ENCODE measurements at places on chromosomes 7 and 10. TPM values are rescaled to one million over a fixed set of nuclear protein-coding genes. Genes with fewer than 3 reads are reported as not detected.

DNA sequence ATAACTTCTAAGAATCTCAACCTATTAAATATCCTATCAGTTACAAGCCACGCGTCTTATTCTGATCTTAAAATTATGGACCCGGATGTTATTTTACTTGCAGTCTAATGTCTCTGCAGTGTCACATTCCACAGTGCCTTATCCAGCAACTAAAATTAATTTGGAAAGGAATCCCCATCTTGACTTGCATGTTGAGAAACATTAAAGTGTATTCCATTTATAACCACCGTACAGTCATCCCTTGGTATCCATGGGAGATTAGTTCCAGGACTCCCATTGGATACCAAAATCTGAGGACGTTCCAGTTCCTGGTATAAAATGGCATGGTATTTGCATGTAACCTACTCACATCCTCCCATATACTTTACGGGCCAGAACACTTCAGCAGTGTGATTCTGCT lies 194.7 kb downstream of the ARHGAP21 start:
- DNase-seq: no peak

The TRIM24 gene
- 18.8 TPM for total RNA-seq

DNA sequence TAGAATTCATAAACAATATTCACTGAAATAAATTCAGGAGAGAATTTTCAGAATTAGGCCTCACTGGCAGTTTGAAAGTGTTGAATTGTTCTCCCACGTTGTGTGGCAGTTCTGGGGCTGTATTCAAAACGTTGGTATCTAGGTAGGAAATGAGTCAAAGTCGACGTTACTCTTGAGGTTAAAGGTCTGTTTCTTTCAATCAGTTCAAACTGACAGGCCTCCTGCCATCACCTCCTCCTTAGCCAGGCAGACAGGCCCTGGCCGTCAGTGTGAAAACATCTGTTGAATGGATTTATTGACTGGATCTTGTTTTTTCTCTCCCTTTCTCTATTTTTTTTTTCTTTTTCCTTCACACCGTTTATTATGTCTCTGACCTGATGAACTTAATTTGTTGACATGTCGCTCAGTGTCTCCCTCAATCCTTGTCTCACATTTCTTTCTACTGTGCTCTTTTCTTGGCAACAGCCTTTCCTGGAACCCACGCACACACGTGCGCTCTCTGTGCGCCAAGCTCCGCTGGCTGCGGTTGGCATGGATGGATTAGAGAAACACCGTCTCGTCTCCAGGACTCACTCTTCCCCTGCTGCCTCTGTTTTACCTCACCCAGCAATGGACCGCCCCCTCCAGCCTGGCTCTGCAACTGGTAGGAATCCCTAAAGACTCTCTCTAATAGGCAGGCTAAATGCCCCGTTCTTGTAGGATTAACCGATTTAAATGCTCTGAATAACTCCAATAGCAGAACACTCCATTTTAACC lies 231.7 kb downstream of the HDAC9 start:
- DNase-seq: no peak

The COBL gene
- total RNA-seq: 1.6 TPM

DNA sequence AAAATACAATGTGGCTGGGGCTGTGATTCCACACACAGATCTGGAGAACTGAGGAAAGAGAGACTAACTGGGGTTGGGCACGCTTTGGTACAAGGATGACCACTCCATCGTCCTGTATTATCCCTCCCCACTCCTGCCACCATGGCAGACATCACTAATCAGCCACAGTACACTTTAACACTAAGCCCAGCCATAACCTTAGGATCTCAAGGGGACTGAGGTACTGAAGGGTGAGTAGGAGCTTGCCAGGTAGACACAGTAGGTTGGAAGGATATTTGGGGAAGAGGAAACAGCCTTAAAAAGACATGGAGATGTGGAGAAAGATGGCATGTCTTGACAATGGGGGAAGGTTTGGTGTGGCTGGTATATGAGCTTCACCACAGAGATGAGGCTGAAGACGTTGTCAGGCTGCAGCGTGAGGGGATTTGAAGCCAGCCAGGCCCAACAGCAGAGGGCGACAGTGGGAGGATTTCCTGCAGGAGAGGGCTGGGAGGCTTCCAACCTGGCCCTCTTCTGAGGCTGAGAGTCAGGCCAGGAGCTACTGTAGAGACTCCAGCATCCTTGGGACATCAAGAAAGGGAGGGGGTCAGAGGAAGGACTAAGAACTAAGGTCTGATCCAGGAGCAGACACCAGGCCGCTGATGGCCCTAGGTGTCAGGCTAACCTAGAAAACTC lies 58.6 kb upstream of the COL13A1 start:
- DNase-seq: peak; percentile 27

DNA sequence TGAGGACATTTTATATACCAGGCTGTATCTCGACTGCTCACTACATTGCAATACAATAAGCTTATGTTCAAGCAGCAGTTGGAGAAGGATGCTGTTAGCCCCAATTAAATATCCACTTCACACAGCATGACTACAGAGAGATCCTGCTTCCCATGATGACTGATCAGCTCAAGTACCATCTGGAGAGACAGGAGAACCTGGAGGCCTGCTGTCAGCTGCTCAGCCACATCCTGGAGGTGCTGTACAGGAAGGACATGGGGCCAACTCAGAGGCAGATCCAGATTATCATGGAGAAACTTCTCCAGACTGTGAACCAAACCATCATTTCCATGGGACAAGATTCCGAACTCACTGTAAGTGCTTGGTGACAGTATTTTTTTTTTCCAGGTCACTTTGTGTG lies 22.5 kb downstream of the RNF133 start:
- DNase-seq: no peak

The HTR7 gene
- 0.12 TPM for total RNA-seq

Measured in A172 (cell line).